ENCODE measurements at places on chromosomes 4 and X. TPM values are rescaled to one million over a fixed set of nuclear protein-coding genes. Genes with fewer than 3 reads are reported as not detected.

DNA sequence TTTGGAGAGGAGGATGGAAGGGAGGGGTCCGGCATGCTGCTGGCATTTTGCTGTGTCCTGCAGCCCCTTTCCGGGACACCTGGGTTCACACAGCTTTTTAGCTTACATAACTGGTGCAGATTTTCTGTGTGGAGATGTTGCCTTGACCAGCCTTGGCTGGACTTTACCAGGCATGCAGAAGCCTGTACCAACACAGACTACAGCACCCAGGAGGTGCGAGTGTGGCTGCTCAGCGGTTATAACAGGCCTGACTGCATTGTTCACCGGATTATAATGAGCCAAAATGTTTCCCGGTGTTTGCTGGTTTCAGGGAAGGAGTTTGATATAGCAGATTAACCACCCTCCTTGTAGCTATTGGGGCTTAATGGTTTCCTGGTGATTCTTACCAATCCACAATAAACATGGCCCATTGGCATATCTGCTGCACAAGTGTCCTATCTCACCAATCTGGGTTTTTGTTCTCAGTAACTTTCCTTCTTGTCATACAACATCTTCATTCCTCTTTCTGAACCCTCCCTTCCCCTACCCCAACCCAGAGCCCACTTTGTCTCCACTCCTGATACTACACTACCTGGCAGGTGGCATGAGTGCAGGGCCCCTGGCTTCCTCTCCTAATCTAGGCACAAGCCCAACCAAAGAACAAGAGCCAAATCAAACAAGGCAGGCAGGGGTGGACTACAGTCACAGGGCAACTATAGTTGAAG, 3.9 kb downstream of the RPL10 start:
- DNase-seq = no peak

GALNTL6 gene
- 0.13 TPM for total RNA-seq

MFAP3L gene
- total RNA-seq = 14.2 TPM

GRCh38 chr4:20408611-20409010, 156.9 kb downstream of the SLIT2 start:
- DNase-seq = no peak

GRCh38 chrX:153646620-153647373, at the start of gene DUSP9:
TSS of gene DUSP9 (plus strand) at chrX:153647203. CDS start at chrX:153647954, 751 bp downstream.
- no peak for DNase-seq

FANCB gene
- 0.67 TPM for total RNA-seq

- DNase-seq = no peak
These were observed 235.4 kb downstream of the SPRY1 start for GRCh38 chr4:123631786-123632692.

DNA sequence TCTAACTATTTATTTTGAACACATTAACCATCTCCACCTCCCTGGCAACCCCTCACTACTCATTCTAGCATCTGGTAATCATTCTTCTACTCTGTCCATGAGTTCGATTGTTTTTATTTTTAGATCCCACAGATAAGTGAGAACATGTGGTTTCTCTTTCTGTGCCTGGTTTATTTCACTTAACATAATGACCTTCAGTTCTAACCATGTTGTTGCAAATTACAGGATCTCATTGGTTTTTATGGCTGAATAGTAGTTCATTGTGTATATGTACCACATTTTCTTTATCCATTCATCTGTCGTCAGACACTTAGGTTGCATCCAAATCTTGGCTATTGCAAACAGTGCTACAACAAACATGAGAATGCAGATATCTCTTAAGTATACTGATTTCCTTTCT, 33.4 kb upstream of the FAM47B start:
- DNase-seq = no peak

ODAPH gene
- 0.41 TPM for total RNA-seq

CENPVL2 gene
- 0.96 TPM for total RNA-seq

GRCh38 chr4:83308672-83309071, 24.1 kb upstream of the COQ2 start:
- no peak for DNase-seq

UGT2B17 gene
- not detected for total RNA-seq

DNA sequence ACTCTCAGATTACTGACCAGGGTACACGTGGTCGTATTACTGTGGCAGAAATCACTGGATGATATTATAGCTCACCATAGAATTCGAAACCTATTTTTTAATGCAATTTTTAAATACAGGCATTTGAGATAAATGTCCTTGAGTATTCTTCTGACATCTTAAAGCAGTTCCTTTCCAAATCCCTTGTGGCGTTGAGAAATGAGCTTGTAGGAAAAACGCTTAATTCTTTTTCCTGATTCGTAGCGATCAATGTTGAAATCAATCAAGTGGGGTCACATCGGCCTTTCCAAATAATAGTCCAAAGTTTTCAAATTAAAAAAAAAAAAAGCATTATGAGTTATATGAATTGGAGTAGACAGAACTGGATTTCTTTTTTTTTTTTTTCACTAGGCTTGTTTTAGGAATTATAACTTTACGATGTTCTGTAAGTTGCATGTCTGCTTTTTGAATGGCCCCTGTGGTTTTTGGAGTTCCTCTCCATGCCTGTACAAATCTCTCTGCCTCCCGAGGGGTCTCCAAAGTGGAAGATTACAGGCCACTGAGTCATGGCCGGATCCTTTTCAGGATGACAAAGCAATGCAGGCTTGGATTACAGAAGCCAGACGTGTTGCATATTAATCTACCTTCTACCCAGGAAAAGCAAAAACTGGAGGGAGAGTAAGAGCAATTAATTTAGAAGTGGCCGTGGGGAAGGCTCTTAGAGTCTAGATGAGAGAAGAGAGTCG, 226.1 kb downstream of the SHOX start:
- no peak for DNase-seq

- DNase-seq = no peak
These were observed 731.9 kb upstream of the PCDH10 start for GRCh38 chr4:132417220-132417619.
